ENCODE measurements at places on chromosomes 6 and 20.

GRCh38 chr20:46433051-46433450, 26.6 kb upstream of the ELMO2 start:
- no peak for DNase-seq

DNA sequence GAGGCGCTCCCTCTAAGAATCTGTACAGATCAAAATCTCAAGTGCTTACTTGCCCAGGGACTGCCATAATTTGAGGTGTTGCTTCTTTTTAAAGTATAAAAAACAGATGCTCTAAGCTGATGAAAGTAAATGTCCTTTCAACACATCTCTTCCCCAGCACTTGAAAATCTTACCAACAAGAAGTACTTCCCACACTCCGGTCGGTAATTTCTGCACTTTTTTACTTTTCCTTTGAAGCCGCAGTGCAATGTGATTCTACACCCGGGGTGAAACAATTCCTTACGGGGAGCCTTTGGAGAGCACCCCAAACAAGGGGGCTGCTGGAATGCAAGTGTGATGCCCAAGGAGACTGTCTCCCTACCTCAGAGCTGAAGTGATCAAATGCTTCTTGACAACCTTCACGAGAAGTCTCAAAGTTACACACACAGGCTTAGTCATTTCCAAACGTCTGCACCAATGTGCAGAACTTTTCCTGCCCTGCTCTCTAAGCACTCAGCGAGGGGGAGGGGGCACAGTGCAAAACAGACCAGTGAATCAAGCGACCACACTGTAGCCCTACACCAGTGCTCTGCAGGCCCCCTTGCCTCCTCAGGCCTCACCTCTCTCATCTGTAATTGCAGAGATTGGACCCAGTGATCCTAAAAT, 56.7 kb downstream of the ATXN1 start:
- no peak for DNase-seq

DNA sequence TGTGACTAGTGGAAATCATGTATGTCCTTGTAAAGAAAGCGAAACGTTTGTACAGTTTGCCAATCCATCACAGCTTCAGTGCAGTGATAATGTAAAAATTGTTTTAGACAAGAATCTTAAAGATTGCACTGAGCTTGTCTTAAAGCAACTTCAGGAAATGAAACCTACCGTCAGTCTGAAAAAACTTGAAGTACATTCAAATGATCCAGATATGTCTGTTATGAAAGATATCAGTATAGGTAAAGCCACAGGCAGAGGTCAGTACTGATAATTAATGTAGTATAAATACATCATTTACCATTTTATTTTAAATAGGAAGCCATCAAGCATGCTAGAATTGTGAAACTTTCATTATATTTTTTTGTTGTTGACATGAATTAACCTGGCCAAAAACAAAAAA, 60.9 kb upstream of the SMIM8 start:
- DNase-seq, result no peak

GRCh38 chr20:36642136-36642535, 3.9 kb downstream of the SLA2 start:
- DNase-seq, result no peak

DNA sequence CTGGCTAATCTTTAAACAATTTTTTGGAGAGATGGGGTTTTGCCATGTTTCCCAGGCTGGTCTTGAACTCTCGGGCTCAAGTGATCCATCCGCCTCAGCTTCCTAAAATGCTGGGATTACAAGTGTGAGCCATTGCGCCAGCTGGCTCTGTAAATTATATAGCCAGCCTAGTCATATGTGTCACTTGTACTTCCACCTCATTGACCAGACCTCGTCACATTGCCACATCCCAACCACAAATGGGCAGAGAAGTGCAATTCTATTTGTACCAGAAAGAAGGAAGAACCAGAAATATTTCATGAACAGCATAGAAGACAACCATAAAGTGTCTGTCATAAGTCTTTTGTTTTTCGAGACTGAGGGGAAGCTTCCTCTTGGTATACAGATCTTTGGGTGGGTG, 304.9 kb upstream of the RNF24 start:
- DNase-seq, result no peak

GRCh38 chr6:92180090-92180489, 1239.3 kb downstream of the EPHA7 start:
- DNase-seq, result no peak

- DNase-seq, result no peak
These were observed 176.2 kb downstream of the KIF16B start for GRCh38 chr20:16397086-16397485.

DNA sequence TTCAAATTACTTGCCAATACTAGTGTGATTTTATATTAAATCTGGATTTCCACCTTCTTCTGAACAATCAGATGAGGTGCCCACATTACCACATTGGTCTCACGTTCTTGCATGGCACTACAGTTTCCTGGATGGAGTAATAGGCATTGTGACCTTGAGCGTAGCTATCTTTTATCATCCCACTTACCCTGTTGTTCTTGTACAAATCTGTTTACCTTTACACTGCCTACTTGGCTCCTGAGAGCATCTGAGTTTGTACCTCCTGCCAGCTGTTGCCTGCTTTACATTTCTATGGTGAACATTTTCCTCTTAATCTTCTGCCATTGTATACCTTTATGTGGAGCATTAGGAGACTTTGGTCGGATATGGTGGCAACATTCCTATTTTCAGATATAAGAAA, 90.7 kb downstream of the AKAP7 start:
- DNase-seq, result no peak

DNA sequence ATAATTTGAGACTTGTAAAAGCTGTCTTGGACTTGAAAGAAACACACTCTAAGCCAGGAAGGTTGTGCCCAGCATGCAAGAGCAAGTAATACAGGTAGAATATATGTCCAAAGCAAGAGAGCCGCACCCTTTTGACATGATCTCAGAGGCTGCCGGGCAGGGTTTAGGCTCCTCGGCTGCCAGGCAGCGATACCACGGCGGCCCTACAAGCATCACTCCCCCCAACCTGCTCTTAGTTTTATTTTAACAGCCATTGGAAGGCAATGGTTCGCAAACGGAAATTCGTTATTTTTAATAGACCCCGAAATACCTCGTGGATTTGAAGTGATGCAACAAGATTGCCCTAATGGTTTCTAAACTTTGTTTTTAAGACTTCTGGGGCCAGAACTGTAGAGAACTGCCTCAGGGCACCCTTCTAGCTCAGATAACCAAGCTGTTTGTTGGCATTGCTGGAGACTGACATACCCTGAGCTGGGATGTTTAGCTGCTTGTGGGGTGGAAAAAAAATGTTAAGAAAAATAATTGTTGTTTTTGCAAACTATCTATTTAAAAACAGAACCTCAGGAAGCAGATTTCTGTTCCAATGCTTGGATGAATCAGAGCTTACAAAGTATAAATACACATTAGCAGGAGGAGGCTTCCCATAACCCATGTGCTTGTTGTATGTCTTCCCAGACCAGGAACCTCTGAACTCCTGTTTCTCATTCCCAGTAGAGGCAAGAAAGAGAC, 39.0 kb downstream of the JAG1 start:
- DNase-seq, result no peak

DNA sequence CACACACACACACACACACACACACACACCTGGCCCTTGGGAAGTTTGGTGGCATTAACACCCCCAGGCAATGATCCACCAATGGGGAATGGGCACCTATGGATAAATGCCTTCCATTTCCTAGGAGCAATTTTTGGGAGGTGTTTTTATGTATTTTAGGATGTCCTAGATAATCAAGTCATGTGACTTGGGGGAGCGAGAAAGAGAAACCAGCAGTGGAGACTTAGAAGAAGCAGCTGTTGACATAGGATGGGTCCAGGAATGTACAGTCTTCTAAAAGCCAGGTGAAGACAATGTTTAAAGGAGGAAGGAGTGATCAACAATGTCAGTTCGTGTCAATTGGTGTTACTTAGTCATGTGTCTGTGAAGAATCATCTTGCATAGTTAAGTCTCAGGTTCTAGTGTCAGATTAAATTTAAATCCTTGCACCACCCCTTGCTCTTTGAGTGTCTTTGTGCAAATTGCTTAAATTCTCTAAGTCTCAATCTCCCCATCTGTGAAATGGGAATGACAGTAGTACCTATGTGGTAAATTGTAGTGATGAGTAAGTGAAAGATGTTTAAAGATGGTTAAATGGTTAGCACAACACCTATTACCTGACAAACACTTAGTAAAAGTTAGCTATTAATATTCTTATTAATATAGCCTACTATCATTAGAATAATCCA, 4.4 kb upstream of the SLC35B3 start:
- no peak for DNase-seq

GRCh38 chr6:37130704-37131103, 39.2 kb upstream of the PIM1 start:
- DNase-seq, result no peak

- DNase-seq, result no peak
These were observed 101.5 kb downstream of the PHACTR3 start for GRCh38 chr20:59705651-59706399.

- no peak for DNase-seq
These were observed 91.5 kb upstream of the GCM1 start for GRCh38 chr6:53240139-53240538.

DNA sequence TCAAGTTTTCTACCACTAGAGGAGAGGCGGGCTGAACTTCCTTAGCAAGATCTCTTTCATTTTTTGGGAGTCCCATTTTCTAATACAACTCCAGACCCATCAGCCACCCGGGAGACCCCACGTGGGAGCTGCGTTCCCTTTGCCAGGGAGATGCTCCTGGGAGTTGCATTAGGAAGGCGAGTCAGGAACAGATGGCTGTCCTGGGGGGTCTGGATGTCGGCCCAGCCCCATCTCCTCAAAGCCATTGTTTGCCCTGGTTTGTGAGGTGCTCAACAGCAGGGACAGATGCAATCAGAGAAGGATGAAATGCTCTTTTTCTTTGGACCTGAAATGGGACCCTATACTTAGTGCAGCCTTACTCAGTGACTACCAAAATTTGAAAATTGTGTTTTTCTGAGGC, 39.4 kb downstream of the CARMIL1 start:
- DNase-seq, result no peak
